Liver (tissue), 10 donors: ENCODE measurements at places on chromosomes 3 and 15. TPM values are rescaled to one million over a fixed set of nuclear protein-coding genes. Genes with fewer than 3 reads are reported as not detected.
A peak's percentile ranks its signal among the peaks of the same experiment; 100 is the strongest.

DNA sequence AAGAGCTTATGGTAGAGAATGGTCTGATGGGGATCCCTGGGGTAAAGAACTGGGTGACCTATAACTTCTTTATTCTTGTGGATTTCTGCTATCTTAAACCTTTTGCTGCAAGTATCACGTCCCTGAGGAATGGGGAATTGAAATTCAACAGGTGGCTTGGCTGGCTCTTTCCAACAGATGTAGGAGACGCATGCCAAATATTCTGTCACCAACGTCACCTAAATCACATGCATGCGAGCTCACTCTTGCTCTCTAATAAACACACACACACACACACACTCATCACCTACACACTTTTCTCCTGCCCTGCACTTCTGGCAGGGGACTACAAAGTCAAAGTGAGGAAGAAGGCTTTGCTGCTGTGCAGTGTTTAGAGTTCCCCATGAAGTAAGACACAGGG lies 145.8 kb upstream of the NECTIN3 start:
- no peak for DNase-seq

The RPL14 gene
- total RNA-seq = 82.6 TPM

DNA sequence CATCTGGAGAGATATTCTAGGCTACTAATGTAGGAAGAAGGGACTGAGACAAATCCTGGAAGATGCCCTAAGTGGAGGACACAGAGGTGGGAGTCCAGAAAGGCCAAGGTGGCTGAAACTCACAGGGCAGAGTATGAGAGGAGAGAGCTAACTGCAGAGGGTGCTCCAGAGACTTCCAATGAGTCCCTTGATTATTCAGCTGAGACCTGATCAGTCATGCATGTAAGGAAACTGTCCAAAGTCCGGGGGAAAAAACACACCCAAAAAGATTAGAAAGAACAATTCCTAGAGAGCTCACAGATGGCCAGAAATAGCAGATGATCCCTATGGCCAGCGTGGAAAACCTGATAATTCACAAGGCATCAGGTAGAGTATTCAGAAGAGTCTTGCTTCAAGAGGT lies 18.7 kb upstream of the FOXP1 start:
- no peak for DNase-seq

- DNase-seq = no peak
Observed at GRCh38 chr3:56593455-56594158, 36.6 kb downstream of the CCDC66 start.

The CRYBG3 gene
- 9.5 TPM for total RNA-seq

DNA sequence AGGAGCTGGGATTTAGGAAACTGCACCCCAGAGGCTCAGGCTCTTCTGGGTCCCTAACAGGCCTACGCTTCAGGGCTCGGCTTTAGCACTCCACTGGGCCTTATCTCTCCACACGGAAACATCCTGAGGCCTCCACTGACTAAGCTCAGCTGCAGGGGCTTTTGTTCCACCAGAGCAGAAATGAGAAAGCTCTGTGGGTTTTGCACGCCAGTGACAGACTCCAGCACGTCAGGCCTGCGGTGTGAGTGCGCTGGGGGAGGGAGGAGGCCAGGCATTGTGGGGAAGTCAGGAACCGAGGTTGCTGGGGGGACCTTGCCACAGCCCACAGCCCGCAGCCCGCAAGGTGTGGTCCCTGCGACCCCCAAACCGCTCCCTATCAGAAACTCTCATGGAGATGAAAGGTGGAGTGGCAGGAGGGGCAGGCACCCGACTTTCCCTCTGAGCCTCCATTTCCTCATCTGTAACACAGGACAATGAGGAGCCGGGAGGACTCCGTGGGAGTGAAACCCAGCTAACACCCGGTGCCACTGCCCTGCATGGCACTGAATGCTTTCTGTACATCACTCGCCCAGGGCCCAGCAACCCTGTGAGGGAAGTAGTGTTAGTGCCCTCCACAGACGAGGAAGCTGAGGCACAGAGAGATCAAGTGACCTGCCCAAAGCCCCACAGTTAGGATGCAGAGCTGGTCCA lies 106.5 kb downstream of the TPRA1 start:
- DNase-seq = peak; percentile 24

DNA sequence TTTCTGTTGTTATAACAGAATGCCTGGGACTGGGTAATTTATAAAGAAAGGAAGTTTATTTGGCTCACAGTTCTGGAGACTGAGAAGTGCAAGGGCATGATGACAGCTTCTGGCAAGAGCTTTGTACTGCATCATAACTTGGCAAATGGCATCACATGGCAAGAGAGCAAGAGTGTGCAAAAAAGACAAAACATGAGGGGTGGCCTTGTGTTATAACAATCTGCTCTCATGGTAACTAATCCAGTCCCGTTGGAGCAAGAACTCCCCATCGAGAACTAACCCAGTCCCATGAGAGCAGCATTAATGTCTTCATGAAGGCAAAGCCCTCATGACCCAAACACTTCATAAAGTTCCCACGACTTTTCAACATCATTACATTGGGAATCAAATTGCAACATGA lies 23.2 kb downstream of the SCN11A start:
- no peak for DNase-seq

The DOCK3 gene
- total RNA-seq = not detected

- DNase-seq = no peak
Observed at GRCh38 chr3:73070675-73071575, 9.5 kb downstream of the EBLN2 start.

- no peak for DNase-seq
Observed at GRCh38 chr15:27250223-27250622, 279.2 kb downstream of the GABRG3 start.

DNA sequence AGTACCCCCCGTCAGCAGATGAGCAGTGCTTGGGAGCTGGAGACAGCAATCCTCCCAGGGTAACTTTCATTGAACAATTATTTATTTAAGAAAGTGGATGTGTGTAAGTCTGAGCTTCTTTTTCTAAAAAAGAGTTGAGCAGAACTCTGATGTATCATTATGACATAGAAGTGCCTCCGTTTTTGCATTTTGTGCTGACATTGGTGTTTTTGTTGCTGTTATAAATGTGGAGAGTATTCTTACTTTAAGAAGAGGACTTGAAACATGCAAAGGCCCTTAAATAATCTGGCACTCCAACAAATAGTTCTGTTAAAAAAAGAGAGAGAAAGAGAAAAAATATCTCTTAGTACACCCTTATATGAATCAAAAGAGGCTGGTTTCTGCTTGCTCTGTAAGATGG lies 217.1 kb downstream of the AGBL1 start:
- DNase-seq = no peak

DNA sequence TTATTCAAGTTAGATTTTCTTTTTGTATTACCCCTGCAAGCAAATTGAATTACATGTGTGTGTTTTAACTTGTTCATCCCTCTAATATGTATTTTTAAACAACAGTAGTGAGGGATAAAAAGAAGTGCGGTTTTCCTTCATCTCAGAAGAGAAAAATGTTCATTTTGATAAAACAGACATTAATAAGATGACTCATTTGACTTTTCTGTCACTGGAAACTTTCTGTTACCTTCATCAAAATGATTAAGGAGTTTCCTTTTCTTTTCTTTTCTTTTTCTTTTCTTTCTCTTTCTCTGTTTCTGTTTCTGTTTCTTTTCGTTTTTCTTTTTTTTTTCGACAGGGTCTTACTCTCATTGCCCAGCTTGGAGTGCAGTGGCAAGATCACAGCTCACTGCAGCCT lies 53.0 kb downstream of the ECT2 start:
- DNase-seq = no peak

DNA sequence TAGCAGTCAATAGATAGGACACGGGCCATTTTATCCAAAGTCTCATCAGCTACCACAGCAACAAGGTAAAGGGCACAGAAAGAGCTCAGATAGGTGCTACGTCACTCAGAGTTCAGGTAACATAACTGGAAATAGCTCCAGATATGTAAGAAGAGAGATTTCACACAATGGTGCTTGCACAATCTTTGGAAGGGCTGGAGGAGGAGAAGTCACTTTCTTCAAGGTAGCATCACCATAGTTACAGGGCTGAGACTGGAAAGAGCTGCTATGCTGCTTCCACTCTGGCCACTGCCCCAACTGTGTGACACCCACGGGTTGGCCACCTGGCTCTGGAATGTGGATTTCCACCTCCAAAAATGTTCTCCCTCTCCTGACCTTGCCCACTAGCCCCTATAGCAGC lies 448.8 kb upstream of the THBS1 start:
- DNase-seq = no peak

- peak; percentile 12 for DNase-seq
Observed at GRCh38 chr15:70379938-70380883, 282.5 kb upstream of the TLE3 start.

The PLSCR1 gene
- 76.4 TPM for total RNA-seq

DNA sequence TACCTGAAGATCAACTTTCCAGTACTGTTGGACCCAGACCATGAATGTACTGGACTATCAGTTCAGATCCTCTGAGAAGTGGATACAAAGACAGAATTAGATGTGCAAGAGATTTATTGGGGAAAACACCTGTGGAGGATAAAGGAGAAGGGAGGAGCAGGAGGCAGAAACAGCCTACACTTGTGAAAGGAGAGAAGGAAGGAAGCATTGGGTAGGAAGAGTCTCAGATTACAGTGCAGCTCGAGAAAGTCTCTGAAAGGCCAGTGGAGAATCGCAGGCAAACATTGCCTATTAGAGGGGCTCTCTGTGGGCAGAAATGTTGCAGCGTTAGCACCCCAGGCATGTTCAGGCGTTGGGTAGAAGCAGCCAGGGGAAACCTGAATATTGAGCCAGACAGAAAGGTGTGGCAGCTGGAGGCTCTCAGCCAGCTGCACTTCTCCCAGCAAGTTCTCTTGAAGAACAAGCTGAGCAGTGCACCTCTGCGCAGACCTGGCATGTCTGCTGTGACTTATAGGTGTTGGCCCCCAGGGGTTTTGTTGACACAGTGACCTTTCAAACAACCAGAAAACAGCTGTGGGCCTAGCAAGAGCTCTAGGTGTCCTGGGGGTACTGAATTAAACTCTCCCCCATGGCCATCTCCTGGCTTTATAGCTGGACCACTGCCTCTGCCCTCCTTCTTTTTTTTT lies 7.0 kb downstream of the CHST14 start:
- DNase-seq = no peak

GRCh38 chr15:80010131-80010673 lies 39.2 kb upstream of the BCL2A1 start:
- DNase-seq = no peak

The ACKR2 gene
- 12.5 TPM for total RNA-seq

The EIF4E3 gene
- total RNA-seq = 1.5 TPM

DNA sequence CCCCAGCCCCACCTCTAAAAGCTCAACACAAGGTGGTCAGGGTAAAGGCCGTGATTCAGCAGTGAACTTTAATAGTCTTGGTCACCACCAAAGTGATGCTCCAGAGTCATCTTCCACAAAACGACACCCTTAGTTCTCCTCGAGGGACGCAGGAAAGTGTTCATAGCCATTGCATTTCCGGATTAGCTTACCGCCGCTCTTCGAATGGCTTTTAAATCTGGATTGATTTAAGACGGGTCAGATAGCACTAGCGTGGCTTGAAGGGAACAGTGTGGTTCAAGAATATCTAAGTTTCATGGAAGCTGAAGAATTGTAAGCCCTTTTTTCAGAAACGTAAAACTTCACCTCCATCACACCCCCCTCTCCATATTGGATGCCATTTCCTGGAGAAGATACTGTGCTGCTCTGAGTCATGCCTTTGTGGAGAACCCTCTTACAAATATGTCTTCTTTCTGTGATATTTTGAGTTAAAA lies 829 bp downstream of the RNF7 start:
- no peak for DNase-seq
